ENCODE measurements at places on chromosomes 5 and 9. TPM values are rescaled to one million over a fixed set of nuclear protein-coding genes. Genes with fewer than 3 reads are reported as not detected.
A peak's percentile ranks its signal among the peaks of the same experiment; 100 is the strongest.

The SLC34A3 gene
- total RNA-seq, result 1.6 TPM

The PRRX2 gene
- not detected for total RNA-seq

The CREBRF gene
- total RNA-seq, result 9.6 TPM

GRCh38 chr5:82854956-82855355 is 222.2 kb downstream of the TMEM167A start:
- no peak for DNase-seq

GRCh38 chr9:113608082-113608685 is 144.7 kb downstream of the RGS3 start:
- DNase-seq, result no peak

DNA sequence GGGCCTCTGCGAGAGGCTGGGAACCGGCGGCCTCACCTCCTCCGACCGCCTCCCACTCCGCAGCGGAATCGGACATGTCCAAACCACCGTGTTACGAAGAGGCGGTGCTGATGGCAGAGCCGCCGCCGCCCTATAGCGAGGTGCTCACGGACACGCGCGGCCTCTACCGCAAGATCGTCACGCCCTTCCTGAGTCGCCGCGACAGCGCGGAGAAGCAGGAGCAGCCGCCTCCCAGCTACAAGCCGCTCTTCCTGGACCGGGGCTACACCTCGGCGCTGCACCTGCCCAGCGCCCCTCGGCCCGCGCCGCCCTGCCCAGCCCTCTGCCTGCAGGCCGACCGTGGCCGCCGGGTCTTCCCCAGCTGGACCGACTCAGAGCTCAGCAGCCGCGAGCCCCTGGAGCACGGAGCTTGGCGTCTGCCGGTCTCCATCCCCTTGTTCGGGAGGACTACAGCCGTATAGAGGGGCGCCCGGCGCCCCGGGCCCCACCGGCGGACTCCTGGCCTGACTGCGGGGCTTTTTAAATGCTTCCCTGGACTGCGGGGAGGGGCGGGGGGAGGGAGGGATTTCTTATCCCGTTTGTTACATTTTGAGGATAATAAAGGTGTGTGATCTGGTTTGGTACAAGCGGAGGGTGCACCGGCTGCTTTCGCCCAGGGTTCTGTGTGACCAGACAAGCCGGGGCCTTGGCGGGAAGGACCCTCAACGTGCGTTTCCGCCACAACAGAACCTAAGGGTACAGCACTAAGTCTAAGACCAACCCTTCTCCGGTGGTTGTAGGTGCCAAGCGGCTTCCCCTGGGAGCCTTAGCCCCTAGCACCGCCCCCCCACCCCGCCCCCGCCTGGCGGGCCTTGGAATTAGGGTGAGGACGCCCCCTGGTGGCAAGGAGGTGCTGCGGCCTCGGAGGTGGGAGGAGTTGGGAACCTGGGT is 9.3 kb downstream of the PRR7 start:
- DNase-seq, result peak; percentile 58

The PCDHB11 gene
- total RNA-seq, result 2.0 TPM

The IL3 gene
- not detected for total RNA-seq

GRCh38 chr9:109499631-109500410 is 1.7 kb upstream of the PTPN3 start:
- peak; percentile 52 for DNase-seq

The GAS1 gene
- 1.7 TPM for total RNA-seq

DNA sequence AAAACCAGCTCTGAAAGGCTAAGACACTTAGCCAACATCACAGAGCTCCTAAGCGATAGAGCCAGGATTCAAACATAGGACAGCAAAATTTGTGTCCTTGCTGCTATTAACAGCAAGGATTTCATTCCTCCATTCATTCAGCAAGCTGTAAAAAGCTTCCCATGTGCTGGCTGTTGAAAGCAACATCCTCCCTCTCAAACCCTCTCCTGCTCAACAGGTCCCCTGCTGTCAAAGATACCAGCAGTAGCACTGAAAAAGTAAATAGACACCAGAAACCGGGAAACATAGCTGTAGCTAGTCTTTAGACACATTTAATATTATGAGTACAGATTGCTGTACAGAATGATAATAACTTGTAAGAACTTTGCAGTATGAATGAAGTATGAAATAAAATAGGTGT is 52.6 kb upstream of the ADAMTSL1 start:
- DNase-seq, result no peak

DNA sequence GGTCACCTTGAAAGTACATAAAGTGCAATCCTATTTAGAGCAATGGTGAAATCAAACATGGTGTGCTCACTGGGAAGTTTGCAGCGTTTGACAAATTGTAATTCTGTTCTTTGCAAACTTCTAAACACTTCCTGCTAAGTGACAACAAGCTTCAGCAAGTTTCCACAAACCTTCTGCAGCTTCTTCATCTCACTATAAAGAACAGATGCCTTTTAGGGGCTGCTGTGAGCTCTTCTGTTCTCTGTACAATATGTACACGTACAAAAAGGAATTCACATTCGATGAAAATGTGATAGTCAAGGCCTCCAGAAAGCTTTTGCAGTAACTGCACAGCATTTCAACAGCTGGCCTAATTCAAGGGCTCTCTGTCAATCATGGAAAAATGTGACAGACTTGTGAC is 543.1 kb downstream of the CETN3 start:
- DNase-seq, result no peak

GRCh38 chr9:136901516-136902258 is 15.4 kb downstream of the TRAF2 start:
- DNase-seq, result peak; percentile 99

The LHX3 gene
- not detected for total RNA-seq

GRCh38 chr9:130297371-130297770 is 31.8 kb downstream of the HMCN2 start:
- no peak for DNase-seq

GRCh38 chr5:10593531-10594181 is 29.8 kb downstream of the ANKRD33B start:
- no peak for DNase-seq

- no peak for DNase-seq
These were observed 53.2 kb upstream of the SPATA31C2 start for GRCh38 chr9:88191456-88191855.

The FOXD4L3 gene
- not detected for total RNA-seq

DNA sequence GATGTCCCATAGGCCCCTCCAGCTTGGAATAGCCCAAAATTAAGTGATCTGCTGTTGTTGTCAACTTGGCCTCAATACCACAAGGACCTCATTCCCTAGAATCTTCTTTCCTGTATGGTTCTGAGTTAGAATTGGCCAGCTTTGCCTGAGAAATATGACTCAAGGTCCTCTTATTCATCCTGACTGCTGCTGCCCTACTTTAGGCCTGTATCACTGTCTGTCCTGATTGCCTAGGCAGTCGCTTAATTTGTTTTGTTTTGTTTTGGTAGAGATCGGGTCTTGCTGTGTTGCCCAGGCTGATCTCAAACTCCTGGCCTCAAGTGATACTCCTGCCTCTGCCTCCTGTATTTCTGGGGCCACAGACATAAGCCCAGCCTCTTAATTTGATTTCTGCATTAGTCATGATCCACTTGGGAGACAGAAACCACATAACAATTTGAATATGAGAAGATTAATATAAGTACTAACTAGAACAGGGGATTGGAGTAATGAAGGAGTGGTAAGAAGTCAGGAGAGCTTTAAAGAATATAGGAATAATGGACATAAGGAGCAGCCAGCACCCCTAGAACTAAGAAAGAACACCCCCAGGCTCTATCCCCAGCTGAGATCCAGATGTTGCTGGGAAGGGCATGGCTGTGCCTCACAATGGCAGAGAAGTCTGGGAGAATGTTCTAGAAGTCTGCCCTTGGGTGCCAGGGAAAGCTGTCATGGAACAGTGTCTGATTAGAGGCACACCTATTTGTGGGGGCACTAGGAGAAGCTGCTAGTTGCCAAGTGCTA is 4.6 kb downstream of the TEX53 start:
- no peak for DNase-seq

DNA sequence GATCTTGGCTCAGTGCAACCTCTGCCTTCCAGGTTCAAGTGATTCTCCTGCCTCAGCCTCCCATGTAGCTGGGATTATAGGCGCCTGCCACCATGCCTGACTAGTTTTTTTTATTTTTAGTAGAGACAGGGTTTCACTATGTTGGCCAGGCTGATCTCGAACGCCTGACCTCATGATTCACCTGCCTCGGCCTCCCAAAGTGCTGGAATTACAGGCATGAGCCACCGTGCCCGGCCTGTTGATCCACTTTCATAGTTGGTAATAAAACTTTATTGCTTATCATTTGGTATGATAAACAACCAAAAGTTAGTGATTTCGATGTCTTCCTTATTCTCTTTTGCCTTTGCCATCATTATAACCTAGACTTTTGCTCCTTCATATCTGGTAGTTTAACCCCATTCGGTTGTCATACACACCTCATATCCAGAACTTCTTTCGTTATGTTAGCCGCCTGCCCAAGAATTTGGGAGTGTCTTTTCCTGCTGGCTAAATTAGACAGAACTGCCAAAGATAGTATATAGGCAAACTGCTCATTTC is 45.0 kb downstream of the UBE2R2 start:
- DNase-seq, result no peak

GRCh38 chr5:17995997-17996396 is 361.7 kb downstream of the TAF11L14 start:
- DNase-seq, result no peak

GRCh38 chr5:74056789-74057164 is 430.8 kb downstream of the ARHGEF28 start:
- peak; percentile 33 for DNase-seq

The FAM221B gene
- total RNA-seq, result not detected

DNA sequence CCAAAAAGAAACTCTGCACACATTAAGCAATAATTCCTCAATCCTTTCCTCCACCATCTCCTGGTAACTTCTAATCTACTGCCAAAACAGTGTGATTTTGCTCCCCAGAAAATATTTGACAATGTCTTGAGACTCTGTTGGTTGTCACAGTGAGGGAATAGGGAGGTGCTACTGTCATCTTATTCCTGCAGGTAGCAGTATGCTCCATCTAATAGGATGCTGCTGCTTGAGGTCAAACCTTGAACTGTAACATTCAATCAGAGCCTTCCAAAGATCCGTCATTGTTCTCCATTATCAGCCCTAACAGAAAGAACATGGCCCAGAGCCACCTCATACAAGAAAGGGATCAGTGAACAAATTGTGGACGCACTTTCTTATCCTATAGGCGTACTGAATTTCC is 514.7 kb upstream of the GRIN3A start:
- no peak for DNase-seq

- DNase-seq, result no peak
These were observed 48.1 kb upstream of the NR4A3 start for GRCh38 chr9:99773468-99774138.

The PROB1 gene
- 0.17 TPM for total RNA-seq

- no peak for DNase-seq
These were observed 38.6 kb upstream of the PHYKPL start for GRCh38 chr5:178271231-178271630.

DNA sequence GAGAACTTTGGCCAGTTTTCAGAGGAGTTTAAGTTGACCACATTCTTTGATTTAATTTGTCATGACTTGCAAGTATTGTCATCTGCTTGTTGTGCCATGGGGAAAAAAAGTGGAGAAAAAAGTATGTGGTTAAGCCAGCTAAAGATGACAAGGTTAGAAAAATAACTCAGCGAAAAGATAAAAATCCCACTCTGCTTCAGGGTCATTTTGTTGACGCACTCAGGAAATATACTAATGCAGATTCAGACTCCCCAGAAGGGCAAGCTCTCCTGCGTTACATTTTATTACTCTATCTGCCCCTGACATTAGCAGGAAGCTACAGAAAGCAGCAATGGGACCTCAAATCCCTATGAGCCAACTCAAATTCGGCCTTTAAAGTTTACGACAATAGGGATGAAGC is 27.6 kb upstream of the TESK1 start:
- DNase-seq, result no peak

DNA sequence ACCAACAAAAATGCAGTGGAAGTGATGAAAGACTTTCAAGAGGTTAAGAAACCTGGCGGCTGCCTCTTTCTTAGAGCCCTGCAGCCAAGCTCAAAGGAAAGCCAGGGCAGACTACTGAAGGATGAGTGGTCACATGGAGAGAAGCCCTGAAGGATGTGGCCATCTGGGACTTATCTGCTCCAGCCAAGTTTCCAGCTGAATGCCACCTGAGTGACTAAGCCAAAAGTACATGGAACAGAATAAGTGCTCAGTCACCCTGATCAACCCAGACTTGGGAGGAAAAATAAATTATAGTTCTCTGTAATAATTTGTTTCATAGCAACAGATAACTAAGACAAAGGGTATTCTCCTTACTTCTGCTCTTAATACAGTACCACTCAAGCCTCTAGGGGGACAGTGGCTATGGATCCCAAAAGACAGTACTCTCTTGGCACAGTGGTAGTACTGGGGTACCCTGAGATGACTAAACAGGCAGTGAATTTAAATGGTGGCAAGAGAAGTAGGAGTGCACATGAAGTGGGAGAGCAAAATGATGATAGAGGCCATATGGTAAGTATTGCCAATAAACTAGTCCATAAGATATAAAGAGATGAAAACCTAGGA is 182.3 kb downstream of the ELAVL2 start:
- DNase-seq, result no peak

GRCh38 chr5:133402775-133403174 is 209.6 kb downstream of the FSTL4 start:
- no peak for DNase-seq

DNA sequence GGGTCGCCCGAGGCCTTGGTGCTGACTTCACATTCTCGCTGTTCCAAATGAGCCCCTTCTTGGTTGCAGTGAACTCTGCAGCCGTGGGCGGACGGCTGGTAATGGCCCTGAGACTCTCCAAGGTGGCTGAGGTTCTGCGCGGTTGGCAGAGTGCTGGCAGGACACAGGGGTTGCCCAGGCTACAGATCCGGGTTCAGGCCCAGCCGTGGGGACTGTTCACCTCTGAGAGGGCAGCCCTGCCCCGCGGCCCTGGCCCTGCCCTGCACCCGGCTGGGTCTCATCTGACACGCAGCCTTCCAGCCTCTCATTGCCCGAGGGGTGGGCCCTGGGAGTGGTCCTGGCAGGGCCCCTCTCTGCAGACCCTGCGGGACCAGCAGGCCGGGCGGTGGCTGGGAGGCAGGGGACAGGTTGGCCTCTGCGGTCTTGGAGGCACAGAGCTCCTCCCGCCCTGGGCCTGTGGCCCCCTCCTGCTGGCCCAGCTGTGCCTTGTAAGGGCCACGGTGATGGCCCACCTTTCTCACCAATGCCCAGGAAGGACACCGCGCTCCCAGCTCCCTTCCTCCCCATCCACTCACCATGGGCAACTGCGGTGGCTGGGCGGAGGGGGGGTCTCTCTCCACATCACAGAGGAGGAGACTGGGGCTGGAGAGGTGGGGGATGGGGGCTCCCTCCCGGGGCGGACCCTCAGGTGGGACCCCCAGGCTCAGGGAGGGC is 51.6 kb downstream of the AHRR start:
- DNase-seq, result no peak

The CDC23 gene
- total RNA-seq, result 69.5 TPM

DNA sequence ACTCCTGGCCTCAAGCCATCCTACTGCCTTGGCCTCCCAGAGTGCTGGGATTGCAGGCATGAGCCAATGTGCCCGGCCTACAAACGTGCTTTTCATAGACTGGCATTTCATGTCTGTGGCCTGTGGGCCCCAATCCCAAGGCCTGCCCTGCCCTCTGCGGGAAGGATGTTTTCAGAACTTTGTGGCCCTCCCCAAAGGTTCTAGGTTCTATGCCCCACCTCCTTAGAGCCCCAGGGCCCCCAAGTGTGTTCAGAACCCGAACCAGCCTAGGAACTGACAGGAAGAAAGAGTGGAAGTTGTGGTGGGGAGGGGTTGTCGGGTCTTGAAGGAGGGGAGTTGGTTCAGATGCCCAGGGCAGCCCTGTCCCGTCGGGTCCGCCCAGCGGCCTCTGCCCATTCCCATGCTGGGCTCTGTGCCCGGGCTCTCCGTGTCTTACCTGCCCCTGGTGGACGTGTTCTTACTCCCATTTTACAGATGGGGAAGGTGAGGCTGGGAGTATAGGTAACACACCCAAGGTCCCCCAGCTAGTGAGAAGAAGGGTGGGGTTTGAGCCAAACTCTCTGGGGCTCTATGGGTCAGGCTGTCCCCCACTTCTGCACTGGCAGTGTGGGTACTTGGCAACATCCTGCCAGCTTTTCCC is 175.8 kb upstream of the IER5L start:
- DNase-seq, result no peak
